ENCODE measurements at places on chromosomes 2 and 18.

DNA sequence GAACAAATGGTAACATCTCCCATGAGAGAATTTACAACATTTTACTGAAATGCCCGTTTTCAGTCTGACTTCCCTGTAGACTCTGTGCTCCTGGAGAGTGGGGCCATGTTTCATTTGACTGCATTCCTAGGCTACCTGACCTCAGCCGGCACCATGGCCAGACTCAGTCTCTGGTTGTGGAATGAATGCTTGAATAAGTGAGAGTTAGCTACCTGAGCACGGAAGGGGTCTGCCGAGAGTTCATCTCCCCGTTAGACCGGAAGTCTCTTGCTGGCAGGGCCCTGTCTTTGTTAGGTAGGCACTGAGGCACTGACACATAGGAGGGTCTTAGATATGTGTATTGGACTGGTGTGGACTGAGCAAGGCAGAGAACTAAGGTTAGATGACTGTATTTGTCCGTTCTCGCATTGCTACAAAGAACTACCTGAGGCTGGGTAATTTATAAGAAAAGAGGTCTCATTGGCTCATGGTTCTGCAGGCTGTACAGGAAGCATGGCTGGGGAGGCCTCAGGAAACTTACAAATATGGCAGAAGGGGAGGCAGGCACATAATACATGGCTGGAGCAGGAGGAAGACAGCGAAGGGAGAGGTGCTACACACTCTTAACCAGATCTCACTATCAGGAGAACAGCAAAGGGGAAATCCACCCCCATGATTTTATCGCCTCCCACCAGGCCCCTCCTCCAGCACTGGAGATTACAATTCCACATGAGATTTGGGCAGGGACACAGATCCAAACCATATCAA is 271.2 kb downstream of the GLI2 start:
- DNase-seq: no peak

DNA sequence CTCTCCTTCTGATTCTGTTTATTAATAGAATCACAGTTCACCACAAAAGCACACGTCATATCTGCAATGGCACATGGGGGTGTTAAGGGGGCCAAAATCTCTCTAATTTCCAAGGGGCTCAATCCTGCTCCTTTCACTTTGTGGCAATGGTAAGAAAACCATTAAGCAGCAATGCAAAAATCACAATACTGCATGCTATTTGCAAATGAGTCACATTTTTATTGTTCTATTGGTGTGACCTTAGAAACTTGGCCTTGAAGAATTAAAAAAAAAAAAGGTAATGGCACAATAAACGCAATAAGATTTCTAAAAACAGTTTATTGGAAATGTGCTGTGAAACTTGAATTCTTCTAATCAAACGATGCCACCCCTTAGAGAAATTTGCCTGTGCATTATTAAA is 251.5 kb downstream of the ZNF521 start:
- DNase-seq: no peak

- no peak for DNase-seq
These were observed 68.9 kb downstream of the PTRHD1 start for GRCh38 chr2:24724111-24724775.

GRCh38 chr2:217074576-217075255 is 214.9 kb upstream of the TNP1 start:
- DNase-seq: no peak

DNA sequence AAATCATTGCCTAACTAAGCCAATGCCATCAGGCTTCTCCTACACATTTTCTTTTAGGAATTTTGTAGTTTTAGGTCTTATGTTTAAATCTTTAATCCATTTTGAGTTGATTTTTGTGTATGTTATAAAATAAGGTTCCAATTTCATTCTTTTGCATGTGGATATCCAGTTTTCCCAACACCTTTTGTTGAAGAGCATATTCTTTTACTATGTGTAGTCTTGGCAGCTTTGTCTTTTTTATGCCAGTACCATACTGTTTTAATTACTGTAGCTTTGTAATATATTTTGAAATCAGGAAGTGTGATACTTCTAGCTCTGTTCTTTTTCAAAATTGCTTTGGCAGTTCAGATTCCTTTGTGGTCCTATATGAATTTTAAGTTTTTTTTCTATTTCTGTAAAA is 11.0 kb downstream of the FASTKD2 start:
- DNase-seq: no peak

DNA sequence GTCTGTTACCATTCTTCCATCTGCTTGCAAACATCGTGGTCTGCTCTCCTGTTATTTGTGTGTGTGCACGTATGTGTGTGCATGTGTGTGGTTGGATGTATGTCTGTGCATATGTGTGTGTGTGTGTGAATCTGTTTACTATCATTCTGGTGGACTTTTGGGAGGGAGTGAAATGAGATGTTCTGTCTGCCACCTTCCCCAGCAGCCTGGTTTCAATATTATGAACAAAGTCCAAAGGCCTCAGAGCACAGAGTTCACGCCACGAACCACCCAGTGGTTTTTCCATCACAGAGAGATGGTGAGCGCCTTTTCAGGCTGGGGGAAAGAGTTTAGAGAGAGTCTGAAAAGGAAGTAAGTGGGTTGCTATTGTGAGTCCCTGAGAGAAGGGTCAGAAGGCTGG is 67.1 kb upstream of the YWHAQ start:
- DNase-seq: no peak

GRCh38 chr2:10220045-10220901 is 82.4 kb upstream of the HPCAL1 start:
- DNase-seq: no peak

GRCh38 chr18:74496508-74497323 is 553 bp downstream of the CNDP2 start:
- DNase-seq: peak; percentile 57

- DNase-seq: no peak
These were observed 84.2 kb downstream of the SLC39A10 start for GRCh38 chr2:195741191-195741590.

DNA sequence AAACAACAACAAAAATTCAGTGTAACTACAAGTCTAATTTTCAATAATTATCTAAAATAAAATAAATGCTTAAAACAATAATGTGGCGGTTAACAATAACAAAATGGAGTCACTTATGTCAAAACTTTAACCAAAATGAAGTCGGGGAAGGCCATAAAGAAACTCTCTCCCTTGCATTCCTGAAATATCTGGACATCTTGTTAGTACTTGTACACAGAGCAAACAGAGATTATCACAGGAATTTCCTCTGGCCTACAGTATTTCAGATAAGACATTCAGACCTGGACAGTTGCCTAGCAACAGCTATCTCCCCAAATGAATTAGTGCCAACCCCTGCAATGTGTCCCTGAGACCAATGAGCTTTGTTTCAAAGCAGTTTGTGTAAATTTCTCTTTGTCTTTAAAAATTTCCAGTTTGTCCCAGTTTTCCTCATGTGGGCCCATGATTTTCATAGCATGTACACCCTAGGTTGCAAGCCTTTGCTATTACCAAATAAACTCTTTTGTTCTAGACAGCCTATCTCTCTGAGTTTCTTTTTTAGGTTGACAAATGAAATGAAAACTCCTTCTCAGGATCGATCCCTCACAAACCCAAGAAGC is 68.6 kb downstream of the EXOC6B start:
- no peak for DNase-seq

DNA sequence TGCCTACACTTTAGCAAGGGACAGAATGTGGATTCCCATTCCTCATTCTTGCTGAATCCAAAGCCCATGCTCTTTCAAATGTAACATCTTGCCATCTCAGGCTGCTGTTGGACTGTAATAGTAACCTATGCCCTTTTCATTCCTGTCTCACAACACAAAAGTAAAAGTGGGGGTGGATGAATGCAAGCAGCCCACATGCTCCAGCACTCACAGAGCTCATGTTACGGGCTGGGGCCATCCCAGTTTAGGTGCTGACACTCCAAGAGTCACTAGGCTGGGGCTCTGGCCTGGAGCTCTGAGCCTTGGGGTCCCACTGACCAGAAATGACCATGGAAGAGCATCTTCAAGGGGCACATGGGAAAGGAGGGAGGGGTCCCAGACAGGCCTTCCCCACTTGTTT is 47.6 kb downstream of the CCBE1 start:
- no peak for DNase-seq

DNA sequence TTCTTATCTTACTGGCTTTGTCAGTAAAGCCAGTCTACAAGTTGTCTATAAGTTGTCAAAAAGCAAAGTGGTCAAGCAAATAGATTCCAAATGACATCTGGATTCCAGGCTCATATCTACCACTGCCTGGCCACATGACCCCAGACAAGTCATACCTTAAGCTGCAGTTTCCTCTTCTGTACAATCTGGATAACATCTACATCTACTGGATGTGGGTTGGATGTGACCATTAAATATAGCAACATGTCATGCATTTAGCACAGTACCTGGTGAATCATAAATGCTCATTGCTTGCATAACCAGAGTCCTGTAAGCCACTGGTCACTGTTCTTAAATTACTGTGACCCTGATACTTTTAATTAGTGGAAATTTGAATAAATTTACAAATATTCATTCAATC is 16.8 kb downstream of the COBLL1 start:
- no peak for DNase-seq

- DNase-seq: no peak
These were observed 83.0 kb upstream of the TAF1B start for GRCh38 chr2:9760069-9760901.

DNA sequence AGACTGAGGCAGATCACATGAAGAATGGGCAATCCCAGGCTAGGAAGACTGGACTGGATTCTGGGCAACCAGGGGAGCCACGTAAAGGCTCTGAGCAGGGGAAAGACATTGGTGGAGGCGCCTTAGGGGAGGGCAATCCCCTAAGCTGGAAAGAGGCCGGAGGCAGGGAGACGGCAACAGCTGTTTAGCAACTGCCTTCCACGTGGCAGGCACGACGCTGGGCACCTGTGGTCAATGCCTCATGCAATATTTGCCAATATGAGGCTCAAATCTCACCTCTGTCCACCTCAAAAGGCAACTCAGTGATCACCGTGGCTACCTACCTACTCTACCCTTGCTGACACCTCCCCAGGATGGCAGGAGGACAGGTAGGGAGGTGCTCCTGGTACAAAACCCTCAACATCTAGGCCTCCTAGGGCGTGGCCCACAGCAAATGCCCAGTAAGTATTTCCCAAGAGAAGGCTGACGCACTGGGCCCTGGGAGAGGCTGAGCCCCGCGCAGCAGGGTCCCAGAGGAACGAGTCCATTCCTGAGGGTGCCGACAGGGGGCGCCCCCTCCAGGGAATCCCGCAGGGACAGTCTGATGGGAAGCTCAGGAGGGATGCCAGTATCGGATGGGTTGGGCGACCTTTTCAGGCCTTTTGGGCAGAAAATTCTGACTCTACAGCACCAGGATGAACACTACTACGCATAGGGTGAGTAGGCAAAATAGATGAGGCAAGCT is 8.9 kb downstream of the BOLA3 start:
- no peak for DNase-seq

- DNase-seq: no peak
These were observed 183.9 kb upstream of the VRK2 start for GRCh38 chr2:57862727-57863126.

GRCh38 chr18:78924786-78925540 is 54.7 kb upstream of the SALL3 start:
- DNase-seq: no peak

- no peak for DNase-seq
These were observed 9.1 kb downstream of the AGXT start for GRCh38 chr2:240877460-240878340.

GRCh38 chr2:219082332-219082958 is 21.7 kb upstream of the IHH start:
- no peak for DNase-seq

GRCh38 chr18:72339976-72340375 is 204.2 kb downstream of the CBLN2 start:
- no peak for DNase-seq

DNA sequence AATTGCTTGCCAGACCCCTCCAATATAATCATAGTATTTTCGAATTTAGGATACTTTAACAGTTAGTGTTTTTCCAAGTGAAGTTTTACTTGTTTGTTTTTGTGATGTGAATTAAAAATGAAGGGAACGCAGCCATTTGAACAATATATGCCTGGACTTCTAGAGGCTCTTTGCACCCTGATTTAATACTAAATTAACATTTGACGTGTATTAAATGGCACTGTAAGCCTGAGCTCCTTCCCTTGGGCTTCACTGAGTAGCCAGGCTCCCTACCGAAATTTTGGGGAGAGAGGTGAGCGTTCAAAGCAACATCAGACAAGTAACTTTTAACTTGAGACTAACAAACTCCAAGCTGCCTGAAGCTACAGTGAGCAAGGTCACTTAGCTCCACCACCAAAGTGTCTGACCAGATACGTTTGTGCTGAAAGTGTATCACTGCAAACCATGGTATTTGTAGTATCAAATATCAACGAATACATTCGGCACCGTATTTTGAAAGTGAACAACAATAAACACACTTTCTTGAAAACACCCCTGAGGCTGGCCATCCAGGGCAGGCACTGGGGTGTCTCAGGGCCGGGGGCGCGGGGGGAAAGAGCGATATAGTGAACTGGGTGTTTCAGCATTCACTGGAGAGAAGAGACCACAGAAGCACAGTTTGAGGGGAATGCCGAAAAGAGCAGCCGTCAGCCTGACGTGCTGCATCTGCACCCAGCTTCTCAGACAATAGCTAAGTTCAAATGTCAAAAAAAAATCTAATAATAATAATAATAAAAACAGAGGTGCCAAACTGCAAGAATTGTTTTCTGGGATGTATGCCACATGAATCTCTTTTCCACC is 7.7 kb upstream of the POU3F3 start:
- no peak for DNase-seq

DNA sequence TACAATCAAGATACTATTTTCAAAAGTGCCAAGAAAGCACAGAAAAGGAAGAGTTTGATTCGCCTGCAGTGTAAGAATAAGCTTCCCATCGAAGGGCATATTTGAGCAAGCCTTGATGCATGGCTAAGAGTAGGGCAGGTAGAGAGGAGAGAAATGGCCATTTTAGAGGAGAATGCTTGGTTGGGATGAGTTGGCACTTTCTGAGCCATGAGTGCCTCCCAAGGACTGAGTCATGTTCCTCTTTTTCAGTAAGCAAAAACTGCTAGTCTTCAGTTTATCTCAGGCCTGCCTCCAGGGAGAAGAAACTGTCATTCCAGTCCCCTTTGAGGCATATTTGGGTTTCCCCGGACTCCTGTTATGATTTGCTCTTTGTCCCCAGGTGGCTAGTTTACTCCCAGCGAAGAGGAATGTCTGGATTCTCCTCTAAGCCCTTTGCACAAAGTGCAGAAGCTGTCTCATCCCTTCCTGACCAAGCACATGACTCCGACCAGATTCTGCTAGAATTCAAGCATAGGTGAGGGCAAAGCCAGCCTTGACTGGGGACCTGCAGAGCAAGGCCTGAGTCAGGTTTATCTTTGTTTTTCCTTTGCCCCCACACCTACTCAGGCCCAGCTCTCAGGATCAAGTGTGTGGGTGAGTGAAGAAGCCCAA is 115.2 kb downstream of the TTC32 start:
- DNase-seq: peak; percentile 29

- no peak for DNase-seq
These were observed 61.7 kb downstream of the ASB1 start for GRCh38 chr2:238488347-238488826.

GRCh38 chr2:230097841-230098240 is 29.1 kb upstream of the SLC16A14 start:
- DNase-seq: no peak
